T1000 (cell line): ENCODE measurements at places on chromosomes 7 and 10.

DNA sequence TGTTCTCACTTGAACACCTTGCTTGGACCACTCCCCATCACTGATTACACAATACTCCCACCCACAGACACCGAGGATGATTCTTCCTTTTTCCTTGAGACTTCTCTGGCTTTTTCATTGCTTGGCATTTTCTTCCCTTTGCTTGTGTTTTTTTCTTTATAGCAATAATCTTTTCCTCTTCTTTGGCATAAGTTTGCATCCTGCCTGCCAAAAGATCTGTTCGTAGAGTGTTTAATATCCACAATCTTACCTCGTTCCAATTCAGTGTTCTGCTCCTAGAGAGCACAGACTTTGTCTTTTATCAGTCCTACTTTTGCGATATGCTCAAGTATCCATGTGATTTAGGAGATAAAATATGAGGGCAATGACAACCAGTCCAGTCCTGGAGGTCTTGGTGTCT lies 303.3 kb upstream of the CDC14C start:
- no peak for DNase-seq

DNA sequence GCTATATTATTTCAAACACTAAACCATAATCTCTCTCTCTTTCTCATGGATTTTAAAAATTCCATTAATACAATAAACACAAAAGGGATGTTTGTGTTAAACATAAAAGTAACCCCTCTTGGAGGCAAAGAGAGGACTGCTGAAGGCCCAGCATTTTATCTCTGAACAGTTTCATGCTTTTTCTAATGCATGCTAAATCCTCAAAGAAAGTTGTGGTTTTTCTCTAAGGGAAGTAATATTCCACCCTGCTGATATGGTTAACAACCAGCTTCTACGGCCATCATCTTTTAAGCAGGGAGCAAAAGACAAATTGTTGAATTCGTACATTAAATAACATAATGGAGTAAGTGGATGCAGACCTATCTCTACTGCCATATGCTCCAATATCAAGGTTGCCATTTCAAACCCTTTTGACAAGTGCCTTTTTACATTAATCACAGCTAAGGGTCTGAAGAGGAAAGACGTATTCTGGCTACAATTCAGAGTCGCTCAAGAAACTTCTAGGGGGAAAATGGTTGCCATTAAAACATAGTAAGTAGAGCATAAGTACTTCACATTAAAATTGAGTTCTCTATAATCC lies 103.1 kb downstream of the SLC25A13 start:
- DNase-seq = no peak

GRCh38 chr7:100699018-100699417 lies 5.0 kb upstream of the GIGYF1 start:
- DNase-seq = no peak

DNA sequence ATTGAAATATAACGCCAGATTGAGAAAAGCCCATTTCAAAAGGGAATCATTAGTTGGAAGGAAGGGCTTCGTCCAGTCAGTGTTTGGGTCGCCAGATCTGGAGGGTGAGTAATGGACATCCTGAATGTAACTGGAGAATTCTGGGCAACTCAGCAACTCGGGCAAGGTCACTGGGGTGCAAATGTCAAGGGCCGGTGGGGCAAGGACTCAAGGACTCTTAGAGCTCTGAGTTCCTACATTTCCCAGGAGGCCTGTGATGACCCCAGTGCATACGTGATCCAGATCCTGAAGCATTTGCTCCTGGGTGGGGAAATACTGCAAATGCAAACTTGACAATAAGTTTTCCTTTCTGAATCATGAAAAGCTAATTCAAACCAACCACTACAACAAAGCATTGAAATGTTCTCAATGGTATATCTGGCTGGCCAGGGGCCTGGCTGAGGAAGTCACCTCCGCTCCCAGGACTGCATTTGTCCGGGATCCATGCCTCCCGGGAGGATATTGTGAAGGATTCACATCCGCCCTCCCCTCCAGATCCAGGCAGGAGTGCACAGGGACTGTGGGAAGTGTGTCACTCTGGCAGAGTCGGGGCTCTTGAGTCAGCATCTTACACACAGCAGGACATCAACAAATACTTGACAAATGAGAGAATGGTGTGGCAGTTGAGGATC lies 164.0 kb downstream of the FANK1 start:
- DNase-seq = no peak

GRCh38 chr10:119090968-119091367 lies 10.4 kb upstream of the EIF3A start:
- DNase-seq = peak; percentile 47

DNA sequence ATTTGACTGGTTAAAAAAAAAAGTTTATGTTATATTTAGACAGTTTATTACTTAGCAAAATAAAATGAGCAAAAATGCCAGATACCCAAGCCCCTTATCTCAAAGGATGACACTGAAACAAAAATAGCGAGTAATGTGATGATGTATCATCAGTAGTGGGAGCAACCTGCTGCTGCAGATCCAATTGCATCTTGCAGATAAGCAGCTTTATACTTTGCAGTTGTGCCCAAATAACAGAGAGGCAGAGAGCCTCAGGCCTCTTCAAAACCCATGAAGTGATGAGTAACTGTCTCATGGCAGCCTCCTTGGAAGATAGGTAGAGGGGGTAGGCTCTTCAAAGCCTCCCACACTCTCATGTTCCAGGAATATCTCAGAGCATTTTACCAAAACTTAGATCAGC lies 468.2 kb upstream of the LRRTM3 start:
- no peak for DNase-seq

DNA sequence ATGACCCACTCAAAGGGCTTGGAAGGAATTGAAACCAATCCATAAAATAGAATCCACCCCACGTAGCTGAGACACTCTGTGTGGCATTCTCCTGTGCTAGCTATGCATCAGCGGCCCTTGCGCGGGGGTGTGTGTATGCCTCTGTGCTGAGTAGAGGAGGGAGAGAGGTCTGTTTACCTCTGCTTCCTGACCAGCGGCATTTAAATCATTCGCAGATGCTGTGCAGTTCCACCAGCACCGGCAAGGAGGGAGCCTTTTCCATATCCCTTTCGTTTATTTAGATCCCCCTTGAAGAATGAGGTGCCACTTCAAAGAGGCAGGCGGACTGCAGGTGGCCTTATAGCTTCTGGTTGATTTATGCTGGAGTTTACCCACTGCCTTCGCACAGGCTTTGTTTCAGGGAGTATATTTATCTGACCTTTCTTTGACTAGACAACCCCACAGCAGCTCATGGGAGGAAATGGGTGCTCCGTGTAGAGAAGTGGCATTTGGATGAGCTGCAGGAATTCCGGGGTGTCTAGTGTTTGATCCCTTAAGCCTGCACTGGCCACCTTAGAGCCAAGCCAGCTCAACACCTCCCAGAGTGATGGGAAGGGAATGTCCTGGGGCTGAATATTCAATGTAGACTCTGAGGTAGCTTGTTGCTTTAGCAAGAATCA lies 11.4 kb downstream of the C10orf53 start:
- no peak for DNase-seq

GRCh38 chr10:97584060-97584797 lies at the start of gene HOGA1:
TSS of gene HOGA1 (plus strand) at chr10:97584389. CDS start at chr10:97584704, 315 bp downstream.
- peak; percentile 45 for DNase-seq

- no peak for DNase-seq
Observed at GRCh38 chr10:87860156-87860795, 3.1 kb downstream of the KLLN start.

- DNase-seq = peak; percentile 93
Observed at GRCh38 chr10:52313933-52314821, at the start of gene DKK1. TSS of gene DKK1 (plus strand) at chr10:52314281. CDS start at chr10:52314435, 154 bp downstream.
